Suppressor macrophage (primary cell): ENCODE measurements at places on chromosomes 11 and 22.

DNA sequence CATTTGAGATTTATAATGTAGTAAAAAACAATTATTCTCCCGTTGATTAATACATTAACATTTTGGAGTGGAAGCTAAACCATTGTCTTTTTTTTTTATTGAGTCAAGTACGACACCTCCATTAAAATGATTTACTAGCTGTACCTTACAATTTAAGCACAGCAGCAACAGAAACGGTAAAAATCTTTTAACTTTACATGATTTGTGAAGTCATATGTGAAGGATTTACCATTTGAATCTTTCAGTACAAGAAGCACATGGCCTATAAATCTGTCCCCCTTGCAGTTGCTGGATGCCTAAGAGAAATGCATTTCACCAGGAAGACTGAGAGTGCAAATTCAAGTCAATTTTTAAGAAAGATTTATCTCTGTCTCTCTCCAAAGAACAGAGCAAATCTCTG, 324.6 kb downstream of the CADM1 start:
- DNase-seq, result no peak

GRCh38 chr22:50479721-50480120, 1.6 kb upstream of the ADM2 start:
- peak; percentile 23 for DNase-seq

DNA sequence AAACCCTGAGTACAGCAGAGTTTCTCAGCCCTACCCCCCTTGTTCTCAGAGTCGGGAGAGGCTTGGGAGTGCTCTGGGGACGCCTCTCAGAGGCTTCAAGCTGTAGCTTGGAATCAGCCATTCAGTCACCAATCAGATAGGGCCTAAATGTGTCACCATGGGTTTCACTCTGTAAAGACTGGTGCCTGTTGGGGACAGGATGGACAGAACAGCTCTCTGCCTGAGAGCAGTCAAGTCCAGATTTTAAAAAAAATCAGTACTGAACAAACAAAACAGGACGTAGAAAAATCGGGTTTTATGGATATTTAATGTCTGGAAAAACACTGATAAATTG, 1.3 kb downstream of the FADD start:
- no peak for DNase-seq

DNA sequence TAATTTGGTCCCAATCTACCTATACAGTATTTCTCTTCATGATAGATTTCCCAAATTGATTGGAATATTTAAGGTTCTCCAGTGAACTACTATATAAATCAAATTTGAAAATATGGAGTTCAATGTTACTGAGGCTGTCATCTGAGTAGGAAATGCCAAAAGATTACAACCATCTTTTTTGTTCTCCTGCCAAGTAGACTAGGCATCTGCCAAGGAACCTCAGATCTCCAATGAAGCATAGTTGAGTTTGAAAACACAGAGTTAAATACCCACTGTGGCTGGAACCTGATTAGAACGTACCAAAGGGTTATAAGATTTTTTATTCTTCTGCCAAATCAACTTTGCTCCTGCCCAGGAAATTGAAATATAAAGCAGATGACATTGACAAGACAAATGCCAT, 330.9 kb downstream of the CNTN5 start:
- no peak for DNase-seq

DNA sequence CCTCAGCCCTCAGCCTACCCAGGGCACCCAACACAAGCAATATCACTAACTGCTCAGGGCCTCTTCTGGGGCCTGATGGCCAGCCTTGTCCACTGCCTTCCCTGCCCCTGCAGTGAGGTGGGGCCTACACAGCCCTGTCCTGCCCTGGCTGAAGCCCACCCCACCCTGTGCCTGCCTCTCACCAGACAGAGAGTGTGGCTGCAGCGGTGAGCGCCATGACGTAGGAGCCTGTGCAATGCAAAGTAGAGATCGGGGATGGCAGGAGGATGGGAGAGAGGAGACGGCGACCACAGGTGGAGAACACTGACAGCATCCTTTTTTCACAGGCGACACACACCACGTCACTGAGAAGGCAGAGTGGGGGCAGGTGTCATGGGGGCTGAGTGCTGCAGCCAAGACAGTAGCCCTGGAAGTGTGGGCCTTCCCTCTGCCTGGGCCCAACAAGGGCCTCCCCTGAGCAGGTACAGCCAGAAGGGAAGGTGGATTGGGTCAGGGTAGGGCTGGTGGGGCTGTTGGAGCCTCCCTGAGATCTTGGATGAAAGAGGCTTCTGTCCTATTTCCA, 65.3 kb upstream of the CLTCL1 start:
- no peak for DNase-seq

DNA sequence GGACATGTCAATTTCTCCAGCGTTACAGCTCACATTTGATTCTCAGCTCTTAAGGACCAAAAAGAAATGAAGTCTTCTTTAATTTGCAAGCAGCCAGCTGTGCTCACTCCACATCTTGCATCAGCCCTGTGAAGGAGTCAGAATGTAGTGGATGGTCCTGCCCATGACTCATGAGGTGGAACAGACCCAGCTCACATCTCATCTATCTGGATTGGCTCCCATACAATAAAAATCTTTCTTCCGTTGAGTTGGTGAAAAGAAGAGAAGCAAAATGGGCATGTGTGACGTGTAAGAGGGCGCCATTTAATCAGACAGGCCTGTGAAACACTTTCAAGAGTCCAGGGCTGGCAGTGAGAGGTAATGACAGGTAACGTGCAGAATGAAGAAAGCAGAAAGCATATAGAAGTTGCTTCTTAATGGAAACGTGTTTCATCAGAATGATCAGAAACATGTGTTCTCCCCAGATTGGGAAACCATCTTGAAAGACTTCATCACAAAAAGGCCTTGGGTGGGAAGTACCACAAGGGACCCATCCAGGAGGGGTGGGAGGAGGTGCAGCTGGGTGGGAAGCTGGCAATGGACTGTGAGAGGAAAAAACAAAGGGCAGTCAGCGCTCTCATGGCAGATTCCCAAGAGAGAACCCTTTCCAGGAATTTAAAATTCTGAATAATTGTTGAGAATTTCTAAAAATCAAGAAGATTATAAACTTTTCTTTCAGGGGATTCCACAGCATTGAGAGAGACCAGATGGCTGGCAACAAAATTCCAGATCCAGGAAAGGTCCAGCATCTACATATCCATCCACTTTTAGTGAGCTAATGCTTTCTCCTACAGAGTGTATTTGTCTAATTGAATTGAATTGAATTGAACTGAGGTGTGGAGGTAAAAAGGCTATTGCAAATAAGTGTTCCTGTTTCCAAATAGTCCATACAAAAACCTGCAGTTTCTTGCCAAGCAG, 57.0 kb downstream of the ETS1 start:
- DNase-seq, result no peak

DNA sequence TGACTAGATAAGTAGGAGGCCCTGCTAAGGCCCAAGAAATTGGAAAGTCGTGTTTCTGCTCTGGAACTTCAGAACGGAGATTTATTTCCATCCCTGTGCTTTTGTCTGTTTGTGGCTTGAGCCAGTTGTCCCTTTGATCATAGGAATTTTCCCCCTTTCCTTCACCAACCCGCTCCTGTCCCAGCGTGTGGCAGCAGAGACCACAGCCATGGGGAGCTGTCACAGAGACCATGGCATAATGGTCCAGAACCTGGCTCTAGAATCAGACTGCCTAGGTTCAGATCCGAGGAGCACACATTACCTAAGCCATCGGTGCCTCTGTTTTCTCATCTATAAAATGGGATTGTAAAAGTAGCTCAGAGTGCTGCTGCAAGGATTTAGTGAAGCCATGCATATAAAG, 128.1 kb downstream of the GALNT18 start:
- DNase-seq, result no peak

DNA sequence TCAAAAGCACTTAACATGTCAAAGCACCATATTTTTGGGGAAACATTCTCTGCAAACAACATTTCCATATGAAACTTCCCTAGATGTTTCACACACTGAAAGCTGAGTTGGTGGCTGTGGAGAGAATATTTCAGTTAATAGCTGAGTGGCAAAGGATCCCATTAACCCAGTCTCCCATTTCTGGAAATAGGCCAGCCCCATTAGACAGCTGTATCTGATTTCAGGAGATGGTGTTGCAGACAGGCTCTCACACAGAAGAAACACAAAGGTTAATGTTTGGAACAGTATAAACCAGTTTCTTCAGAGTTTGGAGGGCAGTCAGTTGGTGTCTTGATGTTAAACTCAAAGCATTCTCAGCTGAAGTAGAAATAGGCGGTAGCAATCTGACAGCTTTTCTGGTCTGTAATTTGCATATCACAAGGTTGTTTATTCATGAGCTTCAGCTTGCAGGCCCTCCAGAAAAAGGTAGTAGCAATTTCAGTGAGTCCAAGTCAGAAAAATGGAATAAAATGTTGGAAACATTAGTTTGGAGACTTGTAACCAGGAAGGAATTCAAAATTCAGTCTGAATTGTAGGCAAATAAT, 15.5 kb upstream of the ZBTB44 start:
- no peak for DNase-seq

DNA sequence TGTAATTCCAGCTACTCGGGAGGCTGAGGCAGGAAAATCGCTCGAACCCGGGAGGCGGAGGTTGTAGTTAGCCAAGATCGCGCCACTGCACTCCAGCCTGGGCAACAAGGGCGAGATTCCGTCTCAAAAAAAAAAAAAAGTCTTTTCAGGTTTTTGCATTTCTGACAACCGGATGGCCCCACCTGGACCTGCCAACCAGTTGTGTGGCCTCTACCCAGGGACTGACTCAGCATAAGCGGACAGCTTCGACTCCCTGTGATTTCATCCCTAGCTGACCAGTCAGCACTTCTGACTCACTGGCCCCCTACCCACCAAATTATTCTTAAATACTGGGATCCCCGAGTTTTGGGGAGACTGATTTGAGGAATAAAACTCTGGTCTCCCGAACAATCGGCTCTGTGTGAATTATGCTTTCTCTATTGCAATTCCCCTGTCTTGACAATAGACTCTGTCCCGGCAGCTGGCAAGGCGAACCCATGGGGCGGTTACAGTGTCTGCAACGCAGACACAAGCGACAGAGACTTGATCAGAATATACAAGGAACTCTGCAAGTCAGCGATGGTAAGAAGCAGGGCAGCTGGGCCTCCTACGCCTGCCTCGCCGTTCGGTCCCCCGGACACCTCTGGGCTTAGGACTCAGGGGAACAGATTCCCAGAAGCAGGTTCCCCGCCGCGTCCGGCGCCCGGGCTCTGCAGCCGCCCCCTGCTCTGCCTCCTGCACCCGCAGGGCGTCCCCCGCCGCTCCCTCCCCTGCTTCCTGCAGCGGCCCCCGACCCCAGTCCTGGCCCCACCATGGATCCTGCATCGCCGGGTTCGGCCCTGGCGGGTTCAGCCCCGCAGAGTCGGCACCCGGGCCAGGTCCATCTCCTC, 741 bp upstream of the TALDO1 start:
- DNase-seq, result peak; percentile 68

GRCh38 chr11:113468726-113469345, 6.4 kb downstream of the DRD2 start:
- no peak for DNase-seq

DNA sequence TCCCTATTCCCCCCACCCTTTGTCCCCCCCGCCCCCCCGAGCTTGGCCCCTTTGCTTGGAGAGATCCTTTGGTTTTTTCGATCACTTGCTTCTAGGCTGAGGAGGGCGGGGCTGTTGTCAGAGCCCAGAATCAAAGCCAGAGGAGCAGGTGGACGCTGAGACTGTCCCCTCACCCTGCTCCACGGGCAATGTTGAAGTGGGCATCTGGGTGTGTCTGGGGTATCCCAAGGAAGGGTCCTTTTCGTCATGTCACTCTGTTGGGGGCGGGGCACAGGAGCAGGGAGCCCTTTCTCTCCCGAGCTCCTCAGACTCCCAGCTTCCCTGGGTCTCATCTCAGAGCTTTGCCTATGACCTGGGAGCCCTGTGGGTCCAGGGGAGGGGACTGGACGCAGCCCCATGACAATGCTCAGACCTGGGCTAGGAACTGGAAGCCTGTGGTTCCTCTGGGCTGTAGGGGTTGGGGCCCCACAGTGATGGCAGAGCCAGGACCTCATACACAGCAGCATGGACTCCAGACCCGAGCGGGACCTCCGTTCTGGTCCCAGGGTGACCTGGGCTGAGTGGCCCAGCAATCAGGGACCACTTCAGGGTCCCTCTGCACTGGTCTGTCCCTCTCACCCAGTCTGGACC, 2.9 kb upstream of the APOBEC3A start:
- no peak for DNase-seq

DNA sequence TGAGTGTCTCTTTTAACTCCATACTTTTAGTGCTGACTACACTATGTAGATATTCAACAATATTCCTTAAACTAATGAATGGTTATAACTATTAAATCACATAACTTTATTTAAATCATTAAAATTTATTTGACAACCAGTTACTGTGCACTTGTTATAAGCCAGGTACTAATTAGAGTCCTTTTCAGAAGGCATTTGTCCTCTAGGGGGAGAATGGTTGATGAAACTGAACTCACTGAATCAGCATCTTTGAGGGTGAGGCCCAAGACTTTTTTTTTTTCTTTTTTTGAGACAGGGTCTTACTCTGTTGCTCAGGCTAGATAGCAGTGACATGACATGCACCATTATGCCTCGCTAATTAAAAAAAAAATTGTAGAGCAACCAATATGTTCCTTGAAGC, 515.6 kb upstream of the CCDC90B start:
- DNase-seq, result no peak

- DNase-seq, result no peak
Measured at GRCh38 chr11:69241844-69242243, 52.1 kb upstream of the MYEOV start.

- no peak for DNase-seq
Measured at GRCh38 chr22:47332246-47332980, 570.0 kb downstream of the TBC1D22A start.

DNA sequence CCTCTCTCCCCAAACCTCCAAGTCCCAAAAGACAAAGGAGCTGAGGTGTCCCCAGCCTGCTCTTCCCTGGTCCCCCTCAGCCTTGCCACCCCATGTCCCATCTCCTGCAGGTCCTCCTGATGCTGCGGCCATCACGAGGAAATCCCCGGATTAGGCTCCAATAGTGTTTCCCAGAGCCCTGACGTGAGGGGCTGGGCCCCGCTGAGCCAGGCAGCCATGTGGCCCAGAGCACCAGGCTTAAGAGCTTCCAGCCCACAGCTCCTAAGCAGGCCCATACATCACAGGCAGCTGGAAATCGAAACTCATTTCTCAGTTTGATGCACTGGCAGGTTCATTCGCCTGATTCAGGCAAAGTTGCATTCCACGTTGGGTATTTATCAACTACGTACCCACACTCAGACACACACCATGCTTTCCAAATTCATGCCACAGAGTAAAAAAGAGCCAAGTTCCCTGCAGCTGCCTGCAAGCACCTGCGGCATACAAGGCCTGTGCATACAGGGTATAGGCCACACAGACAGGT, 114.2 kb downstream of the CHST1 start:
- no peak for DNase-seq

DNA sequence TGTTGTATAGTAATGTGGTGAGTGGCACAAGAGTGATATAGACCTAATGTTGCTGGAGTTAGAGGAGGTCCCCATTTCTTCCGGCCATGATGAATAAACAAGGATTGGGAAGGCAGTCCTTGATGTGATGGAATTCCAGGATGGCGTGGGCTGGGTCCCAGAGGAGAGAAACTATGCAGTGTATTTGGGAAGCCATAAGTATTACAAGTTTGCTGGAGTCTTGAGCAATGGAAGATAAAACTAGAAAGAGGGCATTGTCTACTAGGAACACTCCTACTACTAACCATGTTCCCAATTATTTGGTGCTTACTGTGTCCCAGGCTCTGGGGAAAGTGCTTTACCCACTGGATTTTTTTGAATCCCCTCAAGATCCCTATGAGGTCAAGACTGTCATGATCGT, 20.0 kb downstream of the LDLRAD3 start:
- no peak for DNase-seq

GRCh38 chr11:30025396-30026139, 8.7 kb upstream of the KCNA4 start:
- DNase-seq, result no peak

- no peak for DNase-seq
Measured at GRCh38 chr11:100823360-100823759, 136.3 kb downstream of the ARHGAP42 start.

GRCh38 chr11:99693941-99694492, 673.3 kb downstream of the CNTN5 start:
- DNase-seq, result no peak
